Stimulated activated CD4-positive, alpha-beta T cell treated with anti-CD3 and anti-CD28 coated beads, TNF-alpha, amount 100 ng/mL, for 1 hour (primary cell): ENCODE measurements at places on chromosomes 12 and 14.

DNA sequence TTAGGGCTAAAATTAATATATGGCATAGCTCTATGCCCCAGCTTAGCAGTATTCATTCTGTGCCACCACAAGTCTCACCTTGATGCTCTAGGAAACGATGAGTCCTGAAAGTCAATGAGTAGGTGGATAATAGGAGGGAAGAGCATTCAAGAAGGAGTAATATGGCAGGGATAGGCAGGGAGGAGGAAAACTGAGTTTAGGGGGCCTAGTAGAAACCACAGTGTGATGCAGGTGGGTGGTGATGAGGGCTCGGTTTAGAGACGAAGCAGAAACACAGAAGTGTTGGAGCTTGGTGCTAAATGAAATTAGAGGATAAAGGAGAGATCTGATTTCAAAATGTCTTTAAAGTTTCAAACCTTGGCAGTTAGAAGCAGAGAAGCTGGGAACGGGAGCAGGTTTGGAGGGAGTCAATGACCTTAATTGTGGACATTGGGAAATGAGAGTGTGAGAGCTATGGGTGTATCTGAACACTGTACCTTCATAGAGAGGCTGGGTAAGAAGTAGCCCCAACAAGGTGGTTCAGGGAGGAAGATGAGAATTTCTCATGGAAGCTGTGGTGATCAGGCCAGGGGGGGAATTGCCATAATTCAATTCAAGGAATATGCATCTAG lies 144.7 kb upstream of the CPSF6 start:
- no peak for DNase-seq

- no peak for DNase-seq
These were observed 686.5 kb downstream of the LRFN5 start for GRCh38 chr14:42293180-42293579.

- no peak for DNase-seq
These were observed 573 bp upstream of the SUSD6 start for GRCh38 chr14:69610874-69611171.

- DNase-seq = no peak
These were observed 11.9 kb downstream of the CFAP54 start for GRCh38 chr12:96501133-96501761.

DNA sequence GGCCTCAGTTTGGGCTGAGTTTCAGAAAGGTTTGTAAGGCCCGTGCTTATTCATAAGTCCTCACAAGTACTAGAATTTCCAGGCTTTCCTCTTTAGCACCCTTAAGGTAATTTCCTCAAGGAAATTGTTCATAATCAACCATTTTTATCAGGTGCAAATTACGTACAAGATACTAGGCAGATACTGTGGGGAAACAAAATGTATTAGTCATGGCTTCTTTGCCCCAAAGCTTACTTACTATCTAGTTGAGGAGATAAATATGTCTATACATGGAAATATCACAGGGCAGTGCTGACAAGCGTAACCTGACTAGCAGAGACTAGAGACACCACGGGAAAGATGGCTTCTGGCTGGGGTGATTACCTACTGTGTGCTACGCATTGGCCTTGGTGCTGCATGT lies 22.5 kb downstream of the MAX start:
- no peak for DNase-seq

DNA sequence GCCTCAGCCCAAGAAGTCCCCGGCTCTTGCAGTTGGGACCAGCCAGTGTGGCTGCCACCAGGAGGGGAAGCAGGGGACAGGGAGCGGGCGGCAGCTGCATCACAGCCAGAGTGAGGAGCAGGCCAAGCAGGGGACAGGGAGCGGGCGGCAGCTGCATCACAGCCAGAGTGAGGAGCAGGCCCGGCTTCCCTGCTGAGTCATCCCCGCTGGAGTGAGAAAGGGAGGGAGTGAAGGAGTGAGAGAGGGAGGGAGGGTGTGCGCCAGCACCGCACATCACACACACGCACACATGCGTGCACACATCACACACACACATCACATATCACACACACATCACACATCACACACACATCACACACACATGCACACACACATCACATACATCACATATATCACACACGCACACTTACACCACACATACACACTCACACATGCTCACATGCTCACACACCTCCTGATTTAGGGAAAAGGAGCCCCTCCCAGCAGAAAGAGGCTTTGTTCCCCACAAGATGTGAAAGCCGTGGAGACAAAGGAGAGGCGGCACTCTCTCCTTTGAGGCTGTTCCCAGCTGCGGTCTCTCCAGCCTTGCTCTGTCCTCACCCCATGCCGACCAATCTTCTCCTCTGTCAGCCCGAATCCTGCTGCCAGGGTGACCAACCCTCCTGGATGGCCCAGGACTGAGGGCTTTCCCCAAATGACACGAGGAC lies 16.7 kb upstream of the ZDHHC22 start:
- DNase-seq = no peak

- DNase-seq = no peak
These were observed 205.7 kb upstream of the GZMB start for GRCh38 chr14:24839617-24840203.

- no peak for DNase-seq
These were observed 104.4 kb upstream of the TMEM132D start for GRCh38 chr12:130008241-130008640.

GRCh38 chr14:103279142-103280025 lies 54.7 kb upstream of the EIF5 start:
- DNase-seq = no peak

DNA sequence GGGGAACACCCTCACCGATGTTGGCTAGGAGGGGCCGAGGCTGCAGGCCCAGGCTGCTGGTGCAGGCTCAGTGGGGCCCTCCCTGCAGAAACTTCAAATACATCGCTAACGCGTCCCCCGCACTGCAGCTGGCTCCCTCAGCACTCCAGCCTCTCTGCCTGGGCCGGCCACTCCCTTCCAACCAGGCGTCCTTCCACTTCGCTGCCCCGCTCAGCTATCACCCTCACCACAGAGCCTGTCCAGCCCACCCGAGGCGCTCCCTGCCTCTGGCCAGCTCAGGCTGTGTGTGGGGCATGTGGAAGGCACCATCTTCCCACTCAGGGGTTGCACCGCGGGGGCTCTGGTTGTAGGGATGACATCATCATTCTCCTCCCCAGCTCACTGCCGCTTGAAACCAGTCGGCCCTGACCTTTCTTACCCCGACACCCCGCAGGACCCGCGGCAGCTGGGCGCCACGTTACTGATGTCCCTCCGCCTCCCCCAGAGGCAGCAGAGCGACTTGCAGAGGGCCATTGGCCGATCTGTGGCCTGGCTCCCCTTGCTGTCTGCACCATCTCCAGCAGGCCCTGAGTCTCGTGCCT lies 199.9 kb upstream of the RTL1 start:
- DNase-seq = no peak

GRCh38 chr12:53563452-53564028 lies 56.3 kb upstream of the NPFF start:
- DNase-seq = no peak

- DNase-seq = no peak
These were observed 11.5 kb downstream of the ADAMTS20 start for GRCh38 chr12:43540470-43540869.

DNA sequence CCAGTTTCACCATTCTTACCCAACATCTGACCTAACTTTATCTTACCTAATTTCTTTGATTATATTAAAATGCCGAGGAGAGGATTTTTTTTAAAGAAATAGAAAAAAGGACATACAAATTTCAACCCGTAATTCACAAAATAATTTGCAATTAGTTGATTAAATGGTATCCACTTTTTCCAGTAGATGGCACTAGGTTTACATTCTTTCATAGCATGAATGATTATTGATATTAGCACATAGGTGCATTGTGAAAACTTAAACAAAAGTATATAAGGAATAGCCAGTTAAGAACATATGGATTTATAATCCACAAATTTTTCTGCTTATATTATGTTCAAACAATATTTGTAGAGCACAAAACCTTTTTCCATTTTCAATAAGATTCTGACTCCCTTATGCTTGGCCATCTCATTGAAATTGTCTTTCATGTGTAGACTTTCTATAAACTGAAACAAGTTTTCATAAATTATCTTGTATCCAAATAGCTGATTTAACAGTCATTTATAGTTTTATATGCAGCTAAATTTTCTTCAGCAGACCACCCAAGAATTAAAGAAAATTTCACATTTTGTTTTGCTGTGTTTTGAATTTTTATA lies 35.3 kb downstream of the MSRB3 start:
- no peak for DNase-seq

DNA sequence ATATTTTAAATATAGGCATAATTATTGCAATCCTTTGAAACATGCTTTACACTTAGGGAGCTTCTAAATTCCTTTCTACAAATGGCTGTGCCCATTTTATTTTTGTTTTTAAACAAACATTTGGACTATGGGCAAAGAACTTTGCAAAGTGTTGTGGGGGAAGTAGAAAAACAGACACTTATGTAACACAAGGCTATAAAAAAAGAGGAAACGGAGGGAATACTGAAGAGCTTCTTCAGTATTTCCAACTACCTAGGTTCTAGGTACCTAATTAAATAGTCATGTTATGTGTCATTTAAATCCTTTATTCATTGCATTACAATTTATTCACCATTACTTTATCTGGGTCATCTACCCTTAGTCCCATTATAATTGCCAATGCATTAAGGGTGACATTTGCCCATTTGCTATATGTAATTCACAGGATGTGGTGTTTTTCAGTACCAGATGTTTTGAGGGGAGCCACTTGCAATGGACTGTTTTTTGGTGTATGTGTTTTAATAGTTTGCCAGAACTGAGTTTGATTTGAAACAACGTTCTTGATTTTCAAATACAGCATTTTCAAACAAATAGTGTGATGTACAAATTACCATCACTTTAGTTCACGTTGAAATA lies 1.5 kb upstream of the MSRB3 start:
- DNase-seq = no peak
